ENCODE measurements at places on chromosomes 13 and 19.

- DNase-seq = no peak
Measured at GRCh38 chr13:67827992-67828391, 597.9 kb upstream of the PCDH9 start.

DNA sequence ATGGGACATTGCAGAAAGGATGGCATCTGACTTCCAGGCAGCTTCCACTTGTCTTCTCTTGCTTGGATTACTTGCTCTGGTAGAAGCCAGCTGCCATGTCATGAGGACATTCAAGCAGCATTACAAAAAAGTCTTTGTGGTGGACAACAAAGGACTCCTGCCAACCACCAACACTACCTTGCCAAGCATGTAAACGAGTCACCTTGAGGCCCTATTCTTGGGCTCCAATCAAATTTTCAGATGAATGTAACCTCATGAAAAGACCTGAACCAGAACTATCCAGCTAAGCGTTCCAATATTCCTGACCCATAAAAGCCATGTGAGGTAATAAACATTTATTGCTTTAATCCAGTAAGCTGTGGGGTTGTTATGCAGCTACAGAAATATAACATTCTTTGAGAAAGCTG is 12.5 kb downstream of the PROSER1 start:
- DNase-seq = no peak

- peak; percentile 43 for DNase-seq
Measured at GRCh38 chr19:41352609-41353465, 885 bp downstream of the TGFB1 start.

- no peak for DNase-seq
Measured at GRCh38 chr19:13506471-13506820, at the start of gene CACNA1A. CACNA1A (minus strand) TSS chr19:13506479; CDS start chr19:13506224, 255 bp downstream.

- no peak for DNase-seq
Measured at GRCh38 chr19:46381346-46381745, 32.0 kb downstream of the CCDC8 start.

DNA sequence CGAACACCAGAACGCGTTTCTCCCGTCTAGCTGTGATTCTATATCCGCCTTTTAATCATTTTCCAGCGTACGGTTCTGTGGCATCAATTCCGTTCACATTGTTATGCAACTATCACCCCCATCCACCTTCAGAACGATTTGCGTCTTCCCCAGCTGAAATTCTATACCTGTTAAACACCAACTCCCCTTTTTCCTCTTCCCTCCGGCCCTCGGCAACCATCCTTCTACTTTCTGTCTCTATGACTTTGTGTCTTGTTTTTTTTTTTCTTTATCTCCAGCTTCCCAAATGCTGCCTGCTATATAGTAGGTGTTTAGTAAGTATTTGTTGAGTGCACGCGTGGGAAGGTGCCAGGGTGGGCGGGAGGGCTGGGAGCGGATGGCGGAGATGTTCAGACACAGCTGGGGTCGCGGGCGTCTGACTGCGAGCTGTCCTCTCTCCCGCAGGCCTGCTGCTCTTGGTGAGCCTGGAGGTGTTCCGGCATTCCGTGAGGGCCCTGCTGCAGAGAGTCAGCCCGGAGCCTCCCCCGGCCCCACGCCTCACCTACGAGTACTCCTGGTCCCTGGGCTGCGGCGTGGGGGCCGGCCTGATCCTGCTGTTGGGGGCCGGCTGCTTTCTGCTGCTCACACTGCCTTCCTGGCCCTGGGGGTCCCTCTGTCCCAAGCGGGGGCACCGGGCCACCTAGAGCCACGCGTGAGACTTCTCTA is 20.2 kb downstream of the CACNG6 start:
- no peak for DNase-seq

GRCh38 chr19:4023600-4024398 is 16.3 kb downstream of the PIAS4 start:
- DNase-seq = no peak

- peak; percentile 28 for DNase-seq
Measured at GRCh38 chr13:32314271-32315237, 609 bp downstream of the ZAR1L start.

- no peak for DNase-seq
Measured at GRCh38 chr19:23403581-23404324, 8.5 kb upstream of the ZNF91 start.

DNA sequence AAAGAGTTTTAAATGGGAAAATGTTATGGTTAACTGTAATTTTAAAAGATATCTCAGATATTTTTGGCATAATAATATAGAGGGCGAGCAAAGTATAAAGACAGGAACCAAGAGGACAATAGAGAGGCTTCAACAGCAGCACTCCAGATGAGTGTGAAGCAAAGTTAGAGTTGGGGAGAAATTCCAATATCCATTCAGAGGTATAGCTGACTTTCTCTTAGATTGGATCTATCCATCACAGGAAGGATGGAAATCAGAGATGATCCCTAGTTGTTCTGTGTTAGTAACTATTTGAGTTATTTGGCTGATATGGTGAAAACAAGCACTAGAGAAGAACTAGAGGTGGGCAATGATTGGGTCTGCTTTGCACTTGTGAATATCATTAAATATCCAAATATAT is 786.0 kb upstream of the KLHL1 start:
- DNase-seq = no peak

DNA sequence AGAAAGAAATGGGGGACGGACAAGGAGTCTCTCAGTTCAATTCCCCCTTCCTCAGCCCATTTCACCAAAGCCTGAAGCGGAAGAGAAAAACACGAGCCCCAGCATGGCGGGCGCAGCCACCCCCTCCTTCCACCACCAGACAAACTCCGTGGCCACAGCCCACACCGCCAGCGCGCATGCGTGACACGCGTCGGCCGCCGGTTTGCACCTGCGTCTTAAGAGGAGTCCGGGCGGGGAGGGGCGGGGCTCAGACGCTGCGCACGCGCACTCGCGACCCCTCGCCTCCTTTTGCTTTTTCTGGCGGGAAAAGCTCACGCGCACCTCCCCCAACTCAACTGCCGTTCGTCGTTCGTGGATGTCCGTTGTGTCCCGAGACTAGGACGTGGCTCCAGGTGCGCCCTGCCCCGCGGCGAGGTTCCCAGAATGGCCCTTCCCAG is at the start of gene KASH5:
Gene KASH5, plus strand, starts transcription at position 314 of the 437 bp plus-strand sequence. CDS start 2,635 bp downstream, outside the sequence.
- peak; percentile 49 for DNase-seq

DNA sequence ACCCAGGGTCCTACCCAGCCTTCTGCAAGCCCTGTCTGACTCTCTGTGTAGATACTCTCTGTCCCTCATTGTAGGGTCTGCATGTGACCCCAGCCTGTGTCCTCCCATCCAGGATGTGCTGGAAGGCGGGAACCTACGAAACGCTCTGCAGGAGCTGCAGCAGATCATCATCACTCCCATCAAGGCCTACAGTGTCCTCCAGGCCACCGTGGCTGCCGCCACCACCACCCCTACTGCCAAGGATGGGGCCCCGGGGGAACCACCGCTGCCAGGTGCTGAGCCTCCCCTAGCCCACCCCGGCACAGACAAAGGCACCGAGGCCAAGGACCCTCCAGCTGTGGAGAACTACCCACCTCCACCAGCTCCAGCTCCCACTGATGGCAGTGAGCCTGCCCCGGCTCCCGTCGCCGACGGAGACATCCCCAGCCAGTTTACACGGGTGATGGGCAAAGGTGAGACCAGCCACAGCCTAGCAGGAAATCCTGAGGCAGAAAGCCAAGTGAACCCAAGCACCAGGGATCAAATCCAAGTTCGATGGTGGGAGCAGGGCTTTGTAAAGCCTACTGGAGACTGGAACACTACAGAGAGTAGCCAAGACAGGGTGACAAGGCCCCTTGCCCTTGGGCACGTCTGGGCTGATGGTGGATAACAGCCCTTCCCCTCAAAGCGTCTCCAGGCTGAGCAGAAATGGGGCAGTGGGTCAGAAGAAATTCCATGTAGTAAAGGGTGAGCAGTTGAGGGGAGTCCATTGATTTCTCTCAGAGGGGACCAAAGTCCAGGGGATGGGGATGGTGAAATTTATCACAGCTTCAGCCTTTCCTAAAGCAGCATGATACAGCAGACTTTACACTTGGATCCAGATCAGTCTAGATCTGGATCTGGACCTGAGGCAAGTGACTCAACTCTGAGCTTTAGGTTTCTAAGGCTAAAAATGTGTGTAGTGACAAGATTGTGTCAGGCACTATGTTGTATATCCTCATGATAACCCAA is 13.2 kb downstream of the PAF1 start:
- no peak for DNase-seq

GRCh38 chr13:19597523-19597922 is 35.9 kb upstream of the MPHOSPH8 start:
- no peak for DNase-seq

GRCh38 chr19:18814063-18814462 is 17.7 kb upstream of the UPF1 start:
- DNase-seq = no peak

DNA sequence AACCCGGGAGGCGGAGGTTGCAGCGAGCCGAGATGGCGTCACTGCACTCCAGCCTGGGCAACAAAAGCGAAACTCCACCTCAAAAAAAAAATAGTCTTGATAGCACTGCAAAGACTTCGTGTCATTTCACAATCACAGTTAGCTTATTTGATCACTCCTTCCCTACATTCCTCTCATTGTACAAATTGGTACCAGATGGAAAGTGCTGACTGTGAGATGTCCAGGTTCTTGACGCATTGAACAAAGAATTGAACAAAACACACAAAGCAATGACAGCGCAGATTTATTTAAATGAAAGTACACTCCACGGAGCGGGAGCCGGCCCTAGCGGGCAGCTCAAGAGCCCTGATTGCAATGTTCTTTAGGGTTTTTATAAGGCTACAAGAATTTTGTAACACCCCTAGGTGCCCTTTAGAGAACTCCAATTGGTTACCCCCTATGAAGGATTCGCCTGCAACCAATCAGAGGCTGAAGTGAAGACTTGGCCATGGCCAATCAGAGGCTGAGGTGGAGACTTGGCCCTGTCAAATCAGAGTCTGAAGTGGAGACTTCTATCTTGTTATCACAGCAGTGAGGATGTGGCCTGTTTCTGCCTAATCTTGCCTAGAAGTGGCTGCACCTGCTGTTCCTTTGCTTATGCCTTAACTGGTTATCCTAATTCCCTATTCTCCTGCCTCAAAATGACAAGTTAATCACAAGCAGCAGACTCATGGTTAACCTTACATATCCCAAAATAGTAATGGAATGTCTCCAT is 16.7 kb downstream of the ZNF556 start:
- DNase-seq = no peak

DNA sequence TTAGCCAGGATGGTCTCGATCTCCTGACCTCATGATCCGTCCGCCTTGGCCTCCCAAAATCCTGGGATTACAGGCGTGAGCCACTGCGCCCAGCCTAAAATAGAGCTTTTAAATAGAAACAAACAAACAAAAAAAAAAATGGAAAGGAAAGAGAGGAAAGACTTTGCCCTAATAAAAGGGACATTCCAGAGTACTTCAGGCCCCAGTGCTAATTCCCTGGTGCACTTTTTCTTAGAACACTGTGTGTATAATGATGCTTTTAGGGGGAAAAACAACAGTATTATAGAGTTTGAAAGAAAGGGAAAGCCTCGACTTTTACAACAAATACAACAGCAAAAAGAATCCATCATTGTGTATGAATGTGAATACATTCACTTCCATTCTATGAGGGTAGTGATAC is 104.7 kb downstream of the CRYL1 start:
- DNase-seq = no peak

- DNase-seq = no peak
Measured at GRCh38 chr19:10452726-10453618, 32.6 kb downstream of the PDE4A start.

DNA sequence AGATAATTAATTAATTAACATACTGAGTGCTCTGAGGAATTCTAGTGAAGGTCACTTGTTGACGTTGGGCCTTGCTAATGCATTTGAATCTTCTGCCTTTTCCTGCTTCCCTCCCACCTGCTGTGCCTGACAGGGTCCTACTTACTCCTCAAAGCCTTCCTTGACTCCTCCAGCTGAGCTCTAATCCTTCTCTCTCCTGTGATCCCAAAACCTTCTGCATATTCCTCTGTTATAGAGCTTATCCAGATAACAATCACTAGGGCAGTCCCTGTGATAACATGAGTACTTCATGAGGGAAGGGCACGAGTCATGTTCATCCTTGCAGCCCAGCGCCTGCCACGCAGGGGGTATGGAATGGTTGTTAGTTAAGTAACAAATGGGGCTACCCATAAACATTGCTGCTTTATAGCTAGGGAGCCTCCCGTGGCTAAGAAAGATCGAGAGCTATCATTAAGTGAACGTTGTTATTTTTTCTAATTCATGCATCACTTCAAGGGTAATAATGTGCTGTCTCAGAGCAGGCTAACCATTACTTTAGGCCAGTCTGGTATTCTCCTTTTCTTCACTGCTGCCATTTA is 19.1 kb upstream of the SPATA13 start:
- DNase-seq = no peak

GRCh38 chr13:46181840-46182490 is at the start of gene LCP1:
LCP1 (minus strand) TSS chr13:46182177; CDS start chr13:46159662, 22,515 bp downstream.
- peak; percentile 56 for DNase-seq

GRCh38 chr19:18091217-18091608 is 4.5 kb upstream of the IL12RB1 start:
- peak; percentile 72 for DNase-seq

GRCh38 chr13:98977568-98978265 is at the start of gene DOCK9:
DOCK9 (minus strand) TSS chr13:98978064; CDS start chr13:98977909, 155 bp downstream.
- no peak for DNase-seq

DNA sequence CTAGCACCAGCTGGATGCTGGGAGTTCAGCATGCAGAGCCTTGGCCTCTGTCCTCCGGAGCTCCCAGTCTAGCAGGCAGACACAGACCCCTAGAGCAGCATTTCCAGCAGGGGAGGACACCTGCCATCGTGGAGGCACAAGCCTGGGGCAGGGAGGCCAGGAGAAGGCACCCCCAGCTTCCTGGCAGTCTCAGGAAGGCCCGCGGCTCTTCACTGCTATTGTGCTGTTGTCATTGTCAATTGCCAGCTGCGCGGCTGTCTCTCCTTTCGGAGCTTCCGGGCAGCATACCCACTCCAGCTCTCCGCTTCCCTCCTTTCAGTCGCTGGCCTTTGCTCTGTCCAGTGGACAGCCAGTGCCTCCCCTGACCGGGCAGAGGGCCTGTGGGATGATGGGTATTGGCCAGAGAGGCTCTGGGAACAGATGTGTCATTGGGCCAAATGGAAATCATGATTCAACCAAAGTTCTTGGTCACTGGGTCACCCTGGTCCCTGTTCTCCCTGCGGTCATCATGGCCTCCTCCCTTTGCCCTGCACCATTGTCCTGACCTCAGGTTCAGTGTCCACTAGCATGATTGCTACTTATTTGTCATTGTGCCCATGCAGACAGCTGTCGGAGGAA is 93.0 kb downstream of the SLC7A1 start:
- DNase-seq = no peak

DNA sequence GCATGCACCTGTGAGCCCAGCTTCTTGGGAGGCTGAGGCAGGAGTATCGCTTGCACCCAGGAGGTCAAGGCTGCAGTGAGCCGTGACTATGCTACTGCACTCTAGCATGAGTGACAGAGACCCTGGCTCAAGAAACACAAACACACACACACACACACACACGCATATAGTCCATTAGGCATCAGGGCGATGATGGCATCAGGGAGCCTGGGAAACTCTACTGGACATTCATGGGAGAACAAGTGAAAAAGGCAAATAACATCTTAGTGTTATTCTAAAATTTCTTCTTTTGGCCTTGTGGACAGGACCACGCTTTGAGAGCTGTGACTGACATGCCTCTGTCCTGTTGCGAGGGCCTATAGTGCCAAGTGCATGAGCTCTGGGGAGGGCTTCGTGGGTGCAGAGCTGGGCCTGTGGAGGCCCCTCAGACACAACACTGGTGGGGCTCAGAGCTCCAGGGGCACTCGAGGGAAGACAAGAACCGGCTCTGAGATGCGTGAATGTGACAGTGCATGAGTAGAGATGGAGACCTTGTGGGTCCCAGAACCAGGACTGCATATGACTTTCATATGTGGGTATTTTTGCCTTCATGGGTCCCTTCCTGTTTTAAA is 8.0 kb upstream of the USF2 start:
- no peak for DNase-seq
